ENCODE measurements at places on chromosomes 12 and 14.

- DNase-seq: no peak
These were observed 126.9 kb upstream of the FGD4 start for GRCh38 chr12:32272465-32272864.

GRCh38 chr14:103739466-103739792 is 23.8 kb downstream of the ZFYVE21 start:
- DNase-seq: no peak

GRCh38 chr12:109951751-109952150 is 44.4 kb downstream of the GIT2 start:
- DNase-seq: no peak

DNA sequence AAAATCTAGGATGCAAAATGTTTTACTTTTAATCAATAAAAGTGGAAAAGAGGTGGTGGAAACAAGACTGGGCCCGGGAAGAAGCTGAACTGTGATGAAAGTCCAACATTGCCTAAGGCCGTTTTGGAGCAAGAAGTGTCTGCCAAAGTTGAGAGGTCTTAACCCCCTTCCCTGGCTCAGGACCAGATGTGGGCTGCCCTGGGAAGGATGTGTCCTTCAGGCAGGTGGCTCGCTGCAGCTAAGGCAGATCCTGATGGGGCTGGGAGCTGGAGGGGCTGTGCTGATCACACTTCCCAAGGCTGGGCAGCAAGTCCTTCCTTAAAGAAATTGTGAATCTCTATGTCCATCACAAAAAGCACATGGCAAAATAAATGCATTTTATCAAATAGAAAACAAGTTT is 581.6 kb downstream of the GALC start:
- no peak for DNase-seq

DNA sequence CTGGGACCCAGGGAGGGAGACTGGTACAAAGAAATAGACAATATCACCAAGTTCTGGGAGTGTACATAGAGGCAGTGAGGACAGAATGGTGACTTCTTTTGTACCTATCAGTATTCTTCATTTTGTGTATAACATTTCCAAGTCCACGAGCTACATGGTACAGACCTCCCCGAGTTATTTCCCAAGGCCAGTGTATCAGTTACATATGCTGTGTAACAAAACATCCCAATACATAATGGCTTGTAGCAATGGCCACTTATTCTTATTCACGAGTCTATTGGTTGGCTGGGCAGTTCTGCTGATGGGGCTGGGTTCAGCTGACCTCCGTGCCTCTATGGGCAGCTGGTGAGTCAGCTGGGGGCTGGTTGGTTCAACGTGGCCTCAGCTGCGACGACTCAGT is 98.7 kb upstream of the RFLNA start:
- DNase-seq: no peak

GRCh38 chr14:61218767-61219166 is 62.4 kb downstream of the TMEM30B start:
- no peak for DNase-seq

DNA sequence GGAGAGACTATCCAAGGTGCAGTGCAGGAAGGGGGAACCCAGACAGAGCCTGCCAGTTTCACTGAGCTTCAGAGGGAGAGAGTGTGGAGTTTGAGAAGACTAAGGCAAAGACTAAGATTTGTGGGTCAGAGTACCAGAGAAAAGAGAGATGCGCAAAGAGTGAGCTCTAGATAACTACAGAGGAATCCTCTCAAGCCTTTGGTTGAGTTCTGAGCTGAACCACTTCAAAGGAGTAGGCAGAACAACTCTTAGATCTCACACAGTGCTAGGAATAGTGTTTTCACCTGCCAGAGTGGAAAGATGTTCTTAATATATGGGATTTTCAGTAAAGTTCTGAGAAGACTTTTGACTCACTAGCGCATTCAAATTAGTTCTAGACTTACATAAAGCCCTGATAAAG is 10.7 kb upstream of the M6PR start:
- DNase-seq: no peak

- DNase-seq: no peak
These were observed 38.0 kb upstream of the SRP54 start for GRCh38 chr14:34944744-34945143.

DNA sequence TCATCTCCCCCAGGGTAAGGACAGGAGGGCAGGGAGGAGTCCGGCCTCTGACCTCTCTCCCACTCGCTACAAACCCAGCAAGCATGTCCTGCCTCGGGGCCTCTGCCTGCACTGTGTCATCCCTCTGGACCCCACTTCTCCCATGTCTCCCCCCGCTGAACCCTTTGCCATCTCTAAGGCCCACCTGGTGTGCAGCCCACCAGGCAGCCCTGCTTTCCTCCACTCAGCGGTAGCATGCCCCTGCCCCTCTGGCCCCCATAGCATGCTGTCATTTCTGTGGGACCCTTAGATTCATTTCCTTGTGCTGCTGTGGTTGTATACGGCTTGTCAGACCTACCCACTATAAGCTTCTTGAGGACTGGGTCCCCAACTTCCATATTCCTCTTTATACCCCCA is 17.7 kb downstream of the PAPLN start:
- no peak for DNase-seq

- DNase-seq: no peak
These were observed 1.3 kb downstream of the BAZ2A start for GRCh38 chr12:56628671-56629458.

- DNase-seq: no peak
These were observed 48.2 kb downstream of the ATF7 start for GRCh38 chr12:53577941-53578352.

Data from left kidney (tissue), 8 donors.